ENCODE measurements at places on chromosomes 2 and 18.

DNA sequence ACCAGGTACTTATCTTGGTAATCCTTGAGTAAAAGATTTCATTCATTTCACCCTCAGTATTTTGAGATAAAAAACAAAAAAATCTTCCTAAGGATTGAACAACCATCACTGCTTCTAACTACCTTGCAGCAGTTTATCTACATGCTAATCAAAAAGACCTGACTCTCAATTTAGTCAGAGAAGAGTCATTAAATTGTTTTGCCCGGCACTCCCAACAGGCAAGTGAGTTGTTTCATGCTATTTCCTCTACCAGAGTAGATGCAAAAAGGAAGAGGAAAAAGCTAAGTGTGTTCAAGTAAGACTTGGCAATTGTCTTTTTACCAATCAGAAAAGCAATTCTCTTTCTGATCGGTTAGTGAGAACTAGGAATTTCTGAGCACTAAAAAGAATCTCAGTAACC, 39.5 kb downstream of the MYO5B start:
- no peak for DNase-seq

GRCh38 chr18:78788161-78788560, 191.5 kb upstream of the SALL3 start:
- no peak for DNase-seq

DNA sequence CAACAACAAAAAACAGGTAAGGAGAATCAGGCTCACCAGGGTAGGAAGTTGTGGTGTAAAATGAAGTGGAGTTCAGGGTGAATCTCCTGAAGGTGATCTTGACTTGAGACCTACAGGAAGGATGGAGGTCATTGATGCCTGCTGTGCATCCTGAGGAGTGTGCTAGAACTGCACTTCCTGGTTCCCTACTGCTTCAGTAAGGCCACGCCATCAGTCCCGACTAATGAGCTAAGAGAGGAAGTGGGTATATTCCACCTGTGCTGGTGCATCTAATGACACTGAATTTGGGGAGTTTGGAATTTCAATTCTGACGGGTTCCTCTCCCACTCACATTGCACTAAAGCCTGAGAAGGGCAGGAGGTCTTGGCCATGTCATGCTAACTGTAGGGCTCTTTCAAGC, 349.3 kb upstream of the SLC14A2 start:
- DNase-seq, result no peak

- DNase-seq, result no peak
Measured at GRCh38 chr18:11585596-11585995, 23.8 kb upstream of the SLC35G4 start.

GRCh38 chr2:215702116-215702902, 266.4 kb upstream of the FN1 start:
- no peak for DNase-seq
